Cardiac fibroblast (primary cell): ENCODE measurements at places on chromosomes 7 and 10.

- DNase-seq = no peak
Observed at GRCh38 chr7:143931739-143932138, 3.3 kb upstream of the OR2F2 start.

DNA sequence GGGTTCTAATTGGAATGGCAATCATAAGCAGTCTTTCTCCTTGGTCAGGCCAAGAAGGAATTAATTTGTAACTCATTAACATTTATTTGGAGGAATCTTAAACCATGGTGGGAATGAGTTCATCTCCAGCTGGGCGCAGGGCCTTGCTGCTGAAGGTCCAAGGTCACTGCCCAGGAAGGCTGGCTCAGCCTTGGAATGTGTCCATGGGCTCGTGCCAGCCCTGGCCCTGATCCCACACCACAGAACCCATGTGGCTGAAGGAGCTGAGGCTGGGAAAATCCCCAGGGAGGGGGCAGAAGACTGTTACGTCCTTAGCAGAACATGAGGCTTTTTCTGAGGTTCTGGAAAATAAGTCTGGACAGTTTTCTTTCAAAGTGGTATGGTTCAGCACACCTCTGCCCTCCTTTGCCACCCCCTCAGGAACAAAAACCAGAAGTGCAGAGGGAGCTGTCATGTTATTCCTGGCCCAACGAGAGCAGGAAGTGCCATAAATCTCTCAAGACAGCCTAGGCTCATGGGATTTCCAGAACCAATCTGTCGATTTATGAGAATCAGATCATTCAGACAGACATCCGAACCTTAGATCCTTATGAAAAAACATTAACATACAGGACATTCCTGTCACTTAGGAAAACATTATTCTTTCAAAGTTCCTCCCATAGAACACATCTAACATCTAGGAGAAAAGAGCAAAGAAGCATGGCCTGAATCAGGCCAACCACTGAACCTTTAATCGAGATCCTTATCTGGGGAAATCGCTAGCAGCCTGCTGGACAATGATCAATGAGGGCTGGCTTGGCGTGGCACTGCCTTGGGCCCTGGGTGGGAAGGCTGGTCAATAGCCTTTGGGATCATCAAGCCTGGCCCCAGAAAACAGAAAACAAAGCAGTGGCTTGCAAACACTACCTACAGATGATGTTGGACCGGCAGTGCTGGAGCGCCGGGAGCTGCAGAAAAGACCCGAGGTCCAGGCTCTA, 134.3 kb downstream of the TAX1BP1 start:
- peak; percentile 83 for DNase-seq

- DNase-seq = peak; percentile 41
Observed at GRCh38 chr10:88165849-88166271, 302.4 kb downstream of the PTEN start.

GRCh38 chr7:136938476-136938875, 70.0 kb downstream of the CHRM2 start:
- DNase-seq = no peak

DNA sequence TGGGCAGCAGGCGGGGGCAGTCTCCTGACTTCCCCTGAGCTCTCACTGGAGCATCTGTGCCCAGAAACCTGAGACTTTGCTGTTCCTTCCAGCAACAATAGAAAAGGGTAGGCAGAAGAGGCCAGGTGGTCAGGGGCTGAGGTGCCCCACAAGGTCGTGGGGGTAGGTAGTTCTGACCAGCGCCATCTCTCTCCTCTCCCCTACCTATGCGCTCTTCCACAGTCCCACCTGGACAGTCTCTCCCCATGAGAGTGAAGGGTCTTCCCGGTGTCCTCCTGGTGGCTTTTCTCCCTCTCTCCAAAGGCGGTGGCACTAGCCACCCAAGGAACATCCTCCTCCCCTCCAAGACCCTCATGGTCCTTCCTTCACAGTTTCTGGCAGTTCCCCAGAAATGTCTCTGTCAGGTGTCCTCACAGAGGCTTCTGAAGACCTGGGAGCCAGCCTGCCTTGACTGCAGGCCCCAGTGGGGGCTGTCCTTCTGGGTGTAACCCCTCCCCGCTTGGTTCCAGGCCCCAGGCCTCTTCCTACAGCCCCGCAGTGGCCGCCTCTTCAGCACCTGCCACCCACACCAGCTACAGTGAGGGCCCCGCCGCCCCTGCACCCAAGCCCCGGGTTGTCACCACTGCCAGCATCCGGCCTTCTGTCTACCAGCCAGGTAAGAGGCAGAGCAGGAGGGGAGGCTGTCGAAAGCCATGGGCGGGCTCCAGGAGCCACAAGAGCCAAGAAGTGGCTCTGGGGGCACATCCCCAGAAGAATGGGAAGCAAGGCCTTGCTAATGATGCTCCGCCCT, 41.3 kb downstream of the LDB3 start:
- DNase-seq = no peak

DNA sequence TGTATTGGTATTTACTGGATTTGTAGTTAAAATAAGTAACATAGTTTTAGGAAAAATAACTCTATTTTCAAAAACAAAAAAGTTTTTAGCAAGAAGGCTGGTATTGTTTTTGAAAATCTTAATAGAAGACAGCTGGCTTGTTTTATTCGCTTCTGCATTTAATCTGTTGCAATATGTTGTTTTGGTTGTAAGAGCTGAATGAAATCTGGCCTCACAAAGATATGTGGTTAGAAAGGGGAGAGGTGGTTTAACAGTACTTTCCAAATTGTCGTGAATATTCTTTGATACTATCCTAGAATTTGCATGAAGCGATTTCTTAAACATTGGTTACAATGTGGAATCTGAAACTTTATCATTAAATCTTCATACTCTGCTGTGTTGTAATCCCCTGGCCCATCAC, 355.9 kb upstream of the FZD8 start:
- no peak for DNase-seq

DNA sequence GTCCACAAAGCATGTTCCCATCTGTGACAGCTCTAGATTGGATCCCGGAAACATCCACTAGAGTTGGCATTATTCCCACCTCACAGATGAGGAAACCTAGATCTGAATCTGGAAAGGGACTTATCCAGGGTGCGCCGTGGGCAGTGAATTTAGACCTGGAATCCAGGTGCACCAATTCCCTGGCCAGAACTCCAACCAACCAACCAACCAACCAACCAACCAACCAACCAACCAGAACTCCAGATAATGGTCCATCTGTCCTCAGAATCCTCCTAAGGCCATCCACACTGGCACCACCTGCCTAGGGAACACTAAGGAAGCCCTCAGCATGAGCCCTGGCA, 42.0 kb upstream of the ZMIZ1 start:
- no peak for DNase-seq

DNA sequence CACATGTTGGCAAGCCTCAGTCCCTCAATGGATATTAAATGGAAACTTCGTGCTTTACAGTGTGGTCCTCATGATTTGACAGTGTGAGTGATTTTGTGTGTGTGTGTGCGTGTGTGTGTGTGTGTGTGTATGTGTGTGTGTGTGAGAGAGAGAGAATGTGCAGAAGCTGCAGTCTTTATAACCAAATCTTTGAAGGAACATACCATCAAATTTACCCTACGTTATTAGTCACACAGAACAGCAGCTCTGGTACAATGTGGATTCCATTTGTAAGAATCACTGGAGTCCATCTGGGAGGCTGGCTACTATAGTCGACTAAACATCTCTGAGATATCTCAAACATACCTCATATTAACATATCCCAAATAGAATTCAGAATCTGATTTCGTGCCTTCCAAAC, 928.0 kb upstream of the POT1 start:
- no peak for DNase-seq

DNA sequence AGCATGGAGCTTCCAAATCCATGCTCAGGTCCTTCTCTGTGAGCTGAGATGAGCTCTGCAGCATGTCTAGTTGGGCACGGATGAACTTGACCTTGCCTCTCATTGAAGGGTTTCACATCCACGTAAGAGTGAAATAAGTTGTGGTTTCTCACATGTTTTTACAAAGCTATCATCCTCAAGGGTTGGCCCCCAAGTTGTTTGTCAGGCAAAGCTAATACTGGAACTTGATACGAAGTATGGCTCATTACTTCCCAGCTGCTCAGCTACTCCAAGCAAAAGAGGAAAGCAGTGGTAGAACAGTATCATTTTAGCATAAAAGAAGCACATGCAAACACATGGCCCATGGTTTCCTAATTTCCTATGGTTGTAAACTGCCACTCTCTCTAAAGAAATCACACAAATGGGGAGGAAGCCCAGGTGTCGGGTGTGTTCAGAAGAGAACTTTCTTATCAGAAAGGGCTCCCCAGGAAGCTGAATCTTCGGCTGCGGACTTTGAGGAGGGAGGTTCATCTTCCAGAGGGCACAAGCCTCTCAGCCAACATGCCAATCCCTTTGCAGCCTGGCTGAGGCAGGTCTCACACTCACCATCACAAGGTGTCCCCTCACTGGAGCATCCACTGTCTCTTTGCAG, 45.3 kb downstream of the PDLIM1 start:
- DNase-seq = no peak

GRCh38 chr7:26101361-26102151, 50.4 kb upstream of the NFE2L3 start:
- DNase-seq = no peak

- DNase-seq = no peak
Observed at GRCh38 chr7:155315977-155316376, 18.3 kb downstream of the INSIG1 start.

DNA sequence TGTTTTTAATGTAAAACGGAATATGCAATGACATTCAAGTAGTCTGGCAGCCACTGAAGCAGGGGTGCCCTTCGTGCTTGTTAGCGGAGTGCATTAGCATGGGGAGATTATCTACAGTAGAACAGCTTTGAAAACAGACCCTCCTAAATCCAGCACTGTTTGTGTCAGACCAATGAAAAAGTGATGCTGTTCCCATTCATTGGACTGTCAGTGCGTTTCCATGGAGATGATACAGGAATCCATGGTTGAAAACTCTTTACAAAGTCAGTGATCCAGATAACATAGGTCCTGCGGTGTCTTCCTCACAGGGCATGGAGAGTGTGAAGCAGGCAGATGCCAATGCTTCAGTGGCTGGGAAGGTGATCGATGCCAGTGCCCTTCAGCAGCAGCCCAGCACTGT, 73.6 kb downstream of the ITGB8 start:
- no peak for DNase-seq

- peak; percentile 55 for DNase-seq
Observed at GRCh38 chr10:102408728-102409603, 9.6 kb downstream of the PSD start.

DNA sequence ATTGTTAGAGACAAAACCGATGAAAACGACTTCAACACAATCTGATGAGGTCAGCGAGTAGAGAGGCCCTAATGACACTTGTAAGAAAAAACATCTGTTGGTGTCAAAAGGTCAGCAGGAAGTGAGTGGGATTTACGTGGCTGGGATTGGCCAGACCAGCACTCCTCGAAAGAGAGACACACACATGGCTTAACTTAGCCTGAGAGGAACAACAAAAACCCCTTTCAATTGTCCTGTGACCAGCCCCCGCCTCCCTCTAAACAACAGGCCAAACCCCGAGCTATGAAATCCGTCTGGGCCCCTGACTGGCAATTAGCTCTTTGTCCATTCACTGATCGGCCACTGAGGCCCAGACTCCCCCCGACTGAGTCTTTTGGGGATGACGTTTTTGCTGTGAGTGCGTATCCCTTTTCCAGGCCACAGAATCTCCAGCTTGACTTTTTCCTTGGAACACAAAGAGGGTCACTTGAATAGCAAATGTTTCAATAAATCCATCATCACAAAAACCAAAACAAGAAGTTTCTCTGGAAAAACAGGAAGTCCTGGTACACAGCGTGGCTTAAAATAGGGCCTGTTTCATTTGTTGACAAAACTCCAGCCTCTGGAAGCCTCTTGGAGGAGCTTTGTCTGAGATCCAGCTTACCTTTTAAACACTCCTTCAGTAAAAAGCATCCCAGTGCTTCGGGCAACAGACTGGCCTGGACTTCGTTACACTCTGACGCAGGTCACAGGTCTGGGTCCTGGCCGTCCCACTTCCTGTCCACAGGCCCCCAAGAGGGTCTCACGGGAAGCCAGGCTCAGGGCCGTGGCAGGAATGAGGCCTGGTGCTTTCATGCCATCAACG, 103.0 kb downstream of the CTBP2 start:
- DNase-seq = peak; percentile 96

DNA sequence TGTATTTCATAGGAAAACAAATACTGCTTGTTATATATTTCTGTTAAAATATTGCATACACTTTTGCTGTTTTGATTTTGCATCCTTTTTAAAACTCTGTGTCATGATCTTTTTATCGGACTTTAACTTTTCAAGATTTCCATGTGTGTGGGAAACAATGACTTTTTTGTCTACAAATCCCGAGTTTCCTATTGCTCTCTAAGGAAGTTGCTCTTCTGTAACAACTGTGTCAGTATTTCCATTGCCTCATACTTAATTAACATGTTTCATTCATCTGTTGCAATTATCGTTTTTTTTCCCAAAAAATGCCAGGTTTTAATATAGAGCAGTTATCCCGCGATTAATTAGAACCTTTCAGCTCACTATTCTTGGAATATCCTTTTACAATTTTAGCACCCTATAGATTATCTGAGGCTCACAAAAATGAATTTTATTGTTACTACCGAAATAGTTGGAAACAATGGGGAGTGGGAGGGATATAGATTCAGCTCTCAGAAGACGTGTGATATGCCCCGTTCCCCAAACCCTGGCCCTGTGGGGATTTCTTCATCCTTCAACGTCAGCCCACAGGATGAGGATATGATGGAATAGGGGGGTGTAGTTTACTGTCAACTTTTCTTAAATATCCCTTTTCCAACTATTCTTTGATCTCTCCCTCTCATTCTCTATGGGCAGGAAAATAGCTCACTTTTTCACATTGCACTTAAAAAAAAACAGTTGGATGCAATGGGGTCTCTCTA, 297.6 kb upstream of the IGFBP3 start:
- DNase-seq = peak; percentile 17

DNA sequence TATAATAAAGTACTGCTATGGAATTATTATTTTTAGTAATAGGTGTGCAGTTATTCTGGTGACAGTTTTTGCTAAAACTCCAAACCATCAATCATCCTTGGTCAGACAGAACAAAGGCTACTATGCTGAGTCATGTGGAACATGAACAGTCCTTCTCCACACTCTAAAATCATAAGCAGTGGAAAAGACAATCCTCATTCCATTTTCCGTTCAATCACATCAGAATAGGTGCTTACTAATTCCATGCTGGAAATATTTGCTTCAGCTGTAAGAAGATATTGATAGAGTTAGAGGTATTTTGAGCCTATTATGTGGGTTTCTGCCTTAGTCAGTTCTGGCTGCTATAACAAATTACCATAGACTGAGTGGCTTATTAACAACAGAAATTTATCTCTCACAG, 82.9 kb downstream of the FAM13C start:
- DNase-seq = no peak

- peak; percentile 26 for DNase-seq
Observed at GRCh38 chr7:35032166-35032565, 5.1 kb downstream of the DPY19L1 start.

- no peak for DNase-seq
Observed at GRCh38 chr10:131121511-131122035, 189.9 kb downstream of the TCERG1L start.
